ENCODE measurements at places on chromosomes 12 and 14. TPM values are rescaled to one million over a fixed set of nuclear protein-coding genes. Genes with fewer than 3 reads are reported as not detected.

SLC25A47 gene
- polyA plus RNA-seq = not detected

DNA sequence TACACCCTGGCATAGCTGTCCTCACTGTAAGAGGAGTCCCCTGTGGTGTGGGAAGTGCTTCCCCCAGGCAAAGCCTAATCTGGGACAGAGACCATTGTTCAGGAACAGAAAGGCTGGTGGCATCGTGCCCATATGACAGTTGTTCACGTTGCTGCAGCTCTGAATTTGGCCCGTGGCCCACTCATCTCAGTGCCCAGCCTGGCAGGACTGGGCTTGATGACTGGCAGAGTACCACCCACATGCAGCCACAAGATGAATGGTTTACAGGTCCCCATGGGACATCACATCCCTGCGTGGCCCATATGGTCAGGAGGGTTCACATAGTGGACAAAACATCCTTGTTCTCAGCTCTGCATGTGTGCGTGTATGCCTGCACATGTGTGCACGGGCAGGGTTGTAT, 17.5 kb downstream of the IQSEC3 start:
- DNase-seq = no peak

- no peak for DNase-seq
These were observed 17.3 kb upstream of the GPRC5A start for GRCh38 chr12:12874029-12874428.

DNAI7 gene
- polyA plus RNA-seq = 0.11 TPM

GRCh38 chr14:93976477-93977057, at the start of gene ASB2:
Gene ASB2, minus strand, starts transcription at chr14:93976570. Its CDS starts 12,031 bp downstream, at chr14:93964539.
- DNase-seq = peak; percentile 47

KRT80 gene
- 2.1 TPM for polyA plus RNA-seq

CSRP2 gene
- polyA plus RNA-seq = 95.9 TPM

DNA sequence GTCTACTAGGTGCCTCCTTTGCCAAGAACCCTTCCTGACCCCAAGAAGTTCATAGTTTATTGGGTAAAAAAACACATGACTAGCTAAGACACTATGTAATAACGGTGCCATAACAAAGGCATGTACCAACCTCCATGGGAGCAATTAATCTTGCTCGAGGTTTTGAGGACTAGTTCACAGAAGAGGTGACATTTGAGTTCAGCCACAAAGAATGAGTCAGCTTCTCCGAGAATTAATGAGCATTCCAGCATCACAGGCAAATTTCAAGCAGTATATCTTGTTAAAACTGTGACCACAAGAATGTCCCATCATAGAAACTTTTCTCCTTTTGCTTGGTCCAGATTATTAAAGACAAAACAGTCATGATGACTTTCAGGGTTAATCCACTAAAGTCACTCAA, 113.0 kb upstream of the RAP1B start:
- peak; percentile 26 for DNase-seq

GRCh38 chr12:60123557-60123956, 527.7 kb downstream of the SLC16A7 start:
- no peak for DNase-seq

CPNE6 gene
- not detected for polyA plus RNA-seq
